Adipocyte (in vitro differentiated cells): ENCODE measurements at places on chromosomes 4 and X.
A peak's percentile ranks its signal among the peaks of the same experiment; 100 is the strongest.

- DNase-seq, result no peak
These were observed 517.4 kb downstream of the RAB28 start for GRCh38 chr4:12966726-12967125.

GRCh38 chr4:22029803-22030202, 81.2 kb upstream of the KCNIP4 start:
- no peak for DNase-seq

GRCh38 chr4:78706302-78706701, 69.8 kb upstream of the BMP2K start:
- no peak for DNase-seq

- DNase-seq, result no peak
These were observed 34.5 kb upstream of the WAS start for GRCh38 chrX:48649102-48649501.

GRCh38 chr4:181647396-181648147, 595.6 kb upstream of the TENM3 start:
- peak; percentile 53 for DNase-seq

GRCh38 chr4:1536579-1537409, 130.6 kb upstream of the NKX1-1 start:
- no peak for DNase-seq

GRCh38 chr4:78661086-78661690, 109.6 kb downstream of the ANXA3 start:
- no peak for DNase-seq

GRCh38 chr4:54032558-54033135, 31.8 kb downstream of the CHIC2 start:
- no peak for DNase-seq

GRCh38 chr4:86626066-86626465, 32.0 kb downstream of the PTPN13 start:
- DNase-seq, result peak; percentile 55

GRCh38 chrX:83535417-83536196, 27.5 kb downstream of the POU3F4 start:
- no peak for DNase-seq

- DNase-seq, result peak; percentile 87
These were observed 18.9 kb upstream of the CXCL8 start for GRCh38 chr4:73721435-73721834.

DNA sequence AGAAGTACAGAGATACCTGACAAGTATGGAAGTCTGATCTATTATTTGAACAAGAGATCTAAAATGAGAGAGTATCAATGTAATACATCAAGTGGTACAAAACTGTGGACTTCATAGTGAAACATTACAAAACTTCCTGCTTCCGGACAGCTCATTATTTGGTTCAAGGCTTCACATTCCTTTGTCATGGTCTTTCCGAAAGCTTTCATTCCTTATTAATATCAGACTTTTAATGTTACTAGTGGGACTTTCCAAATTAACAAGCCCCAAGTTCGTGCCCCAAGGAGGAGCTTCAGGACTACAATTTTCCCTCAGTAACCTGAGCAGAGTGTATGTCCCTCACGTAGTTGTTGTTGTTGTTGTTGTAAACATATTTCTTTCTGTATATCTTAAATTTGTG, 1.2 kb downstream of the CHIC2 start:
- peak; percentile 76 for DNase-seq

DNA sequence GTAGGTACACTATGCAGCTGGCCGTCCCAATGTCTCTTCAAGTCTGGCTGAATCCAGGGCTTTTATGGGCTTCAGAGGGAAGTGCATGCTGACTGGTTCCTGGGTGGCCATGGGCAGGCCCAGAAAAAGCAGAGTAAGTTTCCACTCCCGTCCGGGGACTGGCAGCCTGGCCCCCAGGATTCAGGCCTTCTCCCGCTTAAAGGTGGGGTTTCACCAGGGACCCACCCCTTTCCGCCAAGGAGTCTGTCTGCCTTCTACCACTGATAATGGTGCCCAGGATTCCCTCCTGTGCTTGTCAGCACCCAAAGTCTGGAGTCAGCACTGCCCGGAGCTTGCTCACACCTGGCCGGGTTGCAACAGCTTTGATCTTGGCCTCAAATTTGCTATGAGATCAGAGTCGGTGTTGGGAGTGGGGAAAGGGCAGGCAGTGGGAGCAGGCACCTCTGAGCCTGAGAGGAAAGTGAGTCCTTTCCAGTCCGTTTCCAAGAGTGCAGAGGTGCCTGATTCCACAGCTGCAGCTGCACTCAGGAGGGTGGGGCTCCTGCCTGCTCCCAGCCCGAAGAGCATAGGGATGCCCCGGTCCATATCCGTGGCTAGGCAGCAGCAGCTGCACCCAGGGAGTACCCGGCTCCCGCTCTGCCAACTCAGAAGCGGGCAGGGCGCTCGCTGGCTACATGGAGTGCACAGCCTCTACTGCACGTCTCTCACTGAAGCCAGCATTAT, 1344.3 kb upstream of the ADGRL3 start:
- DNase-seq, result no peak

- no peak for DNase-seq
These were observed 94.2 kb downstream of the CBLL2 start for GRCh38 chrX:22366906-22367305.

DNA sequence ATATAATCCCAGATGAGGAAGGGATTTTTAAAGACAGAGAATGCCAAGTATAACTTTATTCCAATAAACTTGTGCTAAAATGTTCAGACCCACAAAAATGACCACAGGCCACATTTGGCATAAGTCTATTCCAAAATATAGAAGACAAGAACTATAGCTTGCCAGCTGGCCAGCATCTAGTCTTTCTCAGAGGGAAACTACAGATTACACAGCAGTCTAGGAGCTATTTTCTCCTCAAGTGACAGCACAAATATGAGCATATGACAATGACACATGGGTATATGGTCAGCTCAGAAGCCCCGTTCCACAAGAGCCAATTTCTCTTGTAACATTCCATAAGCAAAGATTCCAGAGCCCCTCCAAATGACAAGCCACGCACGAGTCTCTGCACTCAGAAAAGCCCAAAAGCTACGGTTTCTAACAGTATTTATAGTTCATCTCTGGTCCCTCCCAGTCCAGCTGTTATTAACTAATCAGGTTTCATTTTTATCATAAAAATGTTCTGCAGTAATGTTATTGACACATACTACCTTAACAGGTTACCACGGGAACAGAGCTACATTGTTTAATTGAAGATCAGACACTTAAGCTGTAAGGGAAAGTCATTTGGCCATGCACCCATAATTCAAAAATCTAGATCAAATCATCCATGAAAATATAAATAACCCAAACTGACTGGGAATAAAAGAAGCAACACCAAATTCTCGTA, 70.3 kb downstream of the RAB28 start:
- no peak for DNase-seq

DNA sequence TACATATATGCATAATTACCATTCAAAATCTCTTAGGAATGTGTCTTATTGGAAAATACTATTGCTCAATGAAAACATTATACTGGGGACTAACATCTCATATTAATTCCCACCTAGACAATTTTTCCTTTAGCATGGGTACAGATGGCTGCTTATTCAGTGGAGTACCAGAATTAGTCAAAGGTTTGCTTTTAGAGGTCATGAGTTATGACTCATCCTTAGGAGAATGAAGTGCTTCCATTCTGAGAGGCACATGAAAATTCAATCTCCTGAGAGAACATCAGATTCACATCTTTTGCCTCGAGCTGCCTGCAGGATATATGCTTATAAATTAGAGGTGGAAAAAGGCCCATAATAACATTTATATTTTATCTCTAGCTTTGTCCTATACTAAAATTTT, 378.0 kb upstream of the DMD start:
- DNase-seq, result no peak

GRCh38 chr4:187422655-187423054, 572.9 kb upstream of the ZFP42 start:
- DNase-seq, result no peak

GRCh38 chrX:103733017-103733416, 22.3 kb downstream of the TMEM31 start:
- no peak for DNase-seq

- no peak for DNase-seq
These were observed 15.8 kb downstream of the ATP1B4 start for GRCh38 chrX:120377715-120378114.

GRCh38 chrX:9604111-9604907, 139.5 kb downstream of the TBL1X start:
- DNase-seq, result no peak
